ENCODE measurements at places on chromosomes 2 and 18.
A peak's percentile ranks its signal among the peaks of the same experiment; 100 is the strongest.

DNA sequence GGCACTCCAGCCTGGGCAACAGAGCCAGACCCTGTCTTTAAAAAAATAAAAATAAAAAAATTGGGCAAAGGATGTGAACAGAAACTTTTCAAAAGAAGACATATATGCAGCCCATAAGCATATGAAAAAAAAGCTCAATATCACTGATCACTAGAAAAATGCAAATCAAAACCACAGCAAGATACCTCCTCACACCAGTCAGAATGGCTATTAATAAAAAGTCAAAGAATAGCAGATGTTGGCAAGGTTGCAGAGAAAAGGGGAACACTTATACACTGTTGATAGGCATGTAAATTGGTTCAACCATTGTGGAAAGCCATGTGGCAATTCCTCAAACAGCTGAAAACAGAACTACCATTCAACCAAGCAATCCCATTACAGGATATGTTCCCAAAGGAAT is 204.1 kb upstream of the SRD5A2 start:
- DNase-seq = no peak

DNA sequence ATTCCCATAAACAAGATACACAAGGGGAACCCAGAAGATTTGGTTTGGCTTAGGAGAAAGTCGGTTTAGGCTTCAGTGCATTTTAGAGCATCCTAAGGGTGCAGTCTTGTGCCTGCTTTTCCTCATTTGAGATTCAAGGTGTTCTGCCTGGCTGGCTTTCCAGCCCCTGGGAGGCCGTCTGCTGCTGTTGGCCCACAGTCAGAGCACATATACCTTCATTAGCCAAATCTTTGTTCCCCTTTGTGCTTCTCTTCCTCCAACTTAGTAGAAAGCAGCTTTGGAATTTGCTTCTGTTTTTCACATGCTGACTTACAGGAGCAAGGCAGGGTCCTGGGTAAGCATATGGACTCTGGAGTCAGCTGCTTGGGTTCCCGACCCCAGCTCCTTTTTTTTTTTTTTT is 477.1 kb upstream of the TCF4 start:
- no peak for DNase-seq

- DNase-seq = no peak
These were observed 591.9 kb downstream of the IRS1 start for GRCh38 chr2:226207671-226208070.

- peak; percentile 33 for DNase-seq
These were observed 6.7 kb upstream of the ADCY3 start for GRCh38 chr2:24926602-24927252.

DNA sequence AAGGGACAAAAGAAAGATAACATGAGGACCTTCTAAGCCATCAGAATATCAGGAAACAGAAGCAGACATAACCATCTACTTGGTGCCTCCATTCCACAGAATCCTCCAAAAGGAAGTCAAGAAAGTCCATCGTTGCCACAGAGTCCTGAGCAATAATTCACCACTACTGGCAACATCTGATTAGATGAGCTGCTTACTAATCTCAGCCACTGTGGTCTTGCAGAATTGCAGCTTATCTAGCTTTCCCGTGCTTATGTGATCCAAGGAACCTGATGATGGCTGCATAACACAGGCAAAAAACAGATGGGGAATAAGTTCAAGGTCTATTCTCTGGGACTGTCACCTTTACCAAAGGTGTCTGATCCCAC is 278.5 kb downstream of the AFF3 start:
- DNase-seq = peak; percentile 69

DNA sequence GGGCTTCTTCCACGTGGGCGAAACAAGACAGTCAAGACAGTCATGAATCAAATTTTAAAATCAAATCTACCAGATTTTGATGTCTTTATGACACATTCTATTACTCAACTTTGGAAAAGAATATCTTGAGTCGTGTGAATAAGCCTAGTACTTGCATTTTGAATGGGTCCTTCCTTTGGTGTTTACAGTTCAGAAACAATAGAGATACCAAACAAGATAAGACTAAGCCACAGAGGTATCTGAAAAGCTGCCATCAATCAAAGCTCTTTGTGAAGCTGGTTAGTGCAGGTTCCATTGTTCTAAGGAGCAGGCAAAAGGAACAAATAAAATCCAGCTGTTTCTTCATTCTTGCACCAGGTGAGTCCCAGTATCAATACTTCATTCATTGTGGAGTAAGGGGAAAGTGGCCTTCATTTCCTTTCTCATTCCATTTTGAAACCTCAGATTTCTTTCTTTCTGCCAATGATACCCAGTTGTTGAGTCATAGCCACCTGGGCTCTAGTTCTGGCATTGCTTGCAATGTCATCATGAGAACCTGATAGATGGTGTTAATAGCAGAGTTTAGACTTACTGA is 151.7 kb upstream of the L3MBTL4 start:
- DNase-seq = no peak

GRCh38 chr2:240236217-240237111 is 96.0 kb upstream of the OTOS start:
- DNase-seq = no peak

GRCh38 chr2:215370112-215370965 is 58.5 kb downstream of the ATIC start:
- DNase-seq = no peak

DNA sequence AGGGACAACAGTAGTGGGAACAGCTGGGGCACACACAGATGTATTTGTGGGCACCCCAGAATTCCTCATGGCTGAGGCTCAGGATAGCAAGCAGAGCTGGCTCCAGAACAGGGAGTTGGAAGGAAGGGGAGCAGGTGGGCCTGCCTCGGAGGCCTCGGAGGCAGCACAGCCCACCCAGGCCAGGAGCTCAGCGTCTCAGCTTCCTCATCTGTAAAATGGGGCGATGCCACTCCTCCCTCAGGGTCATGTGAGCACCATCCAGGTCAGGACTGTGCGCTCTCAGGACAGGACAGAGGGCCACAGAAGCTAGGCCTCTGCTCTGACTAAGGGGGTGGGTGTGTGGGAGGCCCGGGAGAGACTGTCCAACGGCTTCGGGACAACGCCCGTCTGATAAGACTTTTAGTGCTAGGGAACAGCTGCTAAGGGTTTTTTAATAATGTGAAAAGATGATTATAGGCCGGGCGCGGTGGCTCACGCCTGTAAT is 106.2 kb downstream of the HDAC4 start:
- DNase-seq = no peak

DNA sequence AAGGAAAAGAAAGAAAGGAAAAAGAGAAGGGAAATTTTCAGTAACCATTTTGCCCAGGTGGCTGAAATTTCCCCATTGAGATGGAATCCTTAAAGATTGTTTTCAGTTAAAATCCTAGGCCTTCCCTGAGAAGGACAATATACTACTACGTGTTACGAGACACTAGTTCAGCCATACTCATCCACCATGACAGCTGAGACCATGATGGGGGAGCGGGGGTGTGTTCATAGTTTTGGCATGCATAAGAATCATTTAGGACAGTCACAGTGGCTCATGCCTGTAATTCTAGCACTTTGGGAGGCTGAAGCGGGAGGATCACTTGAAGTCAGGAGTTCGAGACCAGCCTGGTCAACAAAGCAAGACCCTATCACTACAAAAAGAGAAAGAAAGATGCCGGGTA is 28.0 kb downstream of the PLA2R1 start:
- peak; percentile 27 for DNase-seq

GRCh38 chr18:68555879-68556301 is 159.0 kb downstream of the TMX3 start:
- DNase-seq = no peak
